ENCODE measurements at places on chromosomes 6 and 20.

GRCh38 chr6:15317251-15317650 lies 71.4 kb downstream of the JARID2 start:
- DNase-seq: no peak

GRCh38 chr6:145067430-145067829 lies 667.9 kb downstream of the EPM2A start:
- DNase-seq: no peak

GRCh38 chr6:44627091-44627882 lies 239.8 kb downstream of the CDC5L start:
- DNase-seq: no peak

DNA sequence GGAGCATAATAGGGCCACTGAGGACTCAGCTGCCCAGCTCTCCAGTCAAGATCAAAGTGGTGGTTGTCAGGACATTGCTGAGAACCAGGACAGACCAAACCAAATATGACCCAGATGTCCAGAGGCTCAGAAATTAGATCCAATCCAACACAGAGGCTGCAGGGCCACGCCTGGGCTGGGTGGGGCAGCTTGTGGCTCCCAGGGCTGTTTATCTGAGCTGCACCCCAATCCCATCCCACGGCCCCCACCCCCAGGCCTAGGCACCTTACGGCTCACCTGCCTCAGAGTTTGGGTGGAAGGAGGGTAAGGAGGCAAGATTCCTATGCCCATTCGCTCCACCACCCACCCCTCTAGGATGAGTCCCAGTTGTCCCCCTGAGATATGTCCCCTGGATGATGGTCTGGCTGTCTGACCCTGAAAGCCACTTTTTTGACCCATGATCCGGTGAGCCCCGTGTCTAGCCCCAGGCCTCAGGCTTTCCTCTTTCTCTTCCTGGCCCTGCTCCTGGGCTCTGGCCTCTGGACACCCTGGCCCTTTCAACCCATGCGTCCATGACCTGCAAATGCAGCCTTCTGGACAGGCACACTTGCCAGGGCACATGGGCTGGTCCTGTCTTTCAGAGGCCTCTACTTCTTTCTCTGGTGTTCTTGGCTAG lies 40.0 kb downstream of the CPXM1 start:
- DNase-seq: no peak

DNA sequence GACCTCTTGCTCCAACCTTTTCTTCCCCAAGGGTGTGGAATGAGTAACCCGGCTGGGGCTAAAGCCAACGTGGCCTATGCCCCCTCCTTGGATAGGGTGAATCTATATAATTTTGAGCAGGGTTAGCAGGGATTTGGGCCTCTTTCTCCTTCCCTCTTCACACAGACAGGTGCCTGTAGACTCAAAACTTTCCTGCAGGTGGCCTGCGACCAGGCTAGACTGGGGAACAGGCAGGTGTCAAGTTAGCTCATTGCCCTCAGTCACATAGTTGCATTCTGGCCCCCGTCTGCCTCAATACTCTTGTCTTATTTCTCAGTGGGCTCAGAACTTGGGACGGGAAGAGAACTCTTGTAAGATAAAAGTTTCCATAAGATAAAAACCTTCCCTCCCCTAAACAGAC lies 243.0 kb downstream of the ATXN1 start:
- no peak for DNase-seq

DNA sequence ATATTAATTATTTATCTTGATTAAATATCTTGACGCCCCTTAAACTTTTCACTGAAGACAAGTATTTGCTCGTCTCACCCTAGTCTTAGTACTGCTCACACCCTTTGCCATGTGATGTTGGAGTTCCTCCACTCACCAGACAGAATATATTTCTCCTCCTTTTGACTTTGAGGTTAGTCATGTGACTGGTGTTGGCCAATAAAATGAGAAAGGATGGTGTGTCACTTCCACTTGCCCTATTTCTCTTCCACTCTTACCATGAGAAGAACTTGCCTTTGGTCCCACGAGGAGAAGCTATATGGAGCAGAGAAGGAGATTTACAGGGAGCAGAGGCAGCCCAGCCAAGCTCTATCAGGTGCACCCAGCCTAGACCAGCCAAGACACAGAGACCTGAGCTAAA lies 64.9 kb upstream of the TAB2 start:
- DNase-seq: no peak

GRCh38 chr6:44700422-44700821 lies 312.9 kb downstream of the CDC5L start:
- no peak for DNase-seq

DNA sequence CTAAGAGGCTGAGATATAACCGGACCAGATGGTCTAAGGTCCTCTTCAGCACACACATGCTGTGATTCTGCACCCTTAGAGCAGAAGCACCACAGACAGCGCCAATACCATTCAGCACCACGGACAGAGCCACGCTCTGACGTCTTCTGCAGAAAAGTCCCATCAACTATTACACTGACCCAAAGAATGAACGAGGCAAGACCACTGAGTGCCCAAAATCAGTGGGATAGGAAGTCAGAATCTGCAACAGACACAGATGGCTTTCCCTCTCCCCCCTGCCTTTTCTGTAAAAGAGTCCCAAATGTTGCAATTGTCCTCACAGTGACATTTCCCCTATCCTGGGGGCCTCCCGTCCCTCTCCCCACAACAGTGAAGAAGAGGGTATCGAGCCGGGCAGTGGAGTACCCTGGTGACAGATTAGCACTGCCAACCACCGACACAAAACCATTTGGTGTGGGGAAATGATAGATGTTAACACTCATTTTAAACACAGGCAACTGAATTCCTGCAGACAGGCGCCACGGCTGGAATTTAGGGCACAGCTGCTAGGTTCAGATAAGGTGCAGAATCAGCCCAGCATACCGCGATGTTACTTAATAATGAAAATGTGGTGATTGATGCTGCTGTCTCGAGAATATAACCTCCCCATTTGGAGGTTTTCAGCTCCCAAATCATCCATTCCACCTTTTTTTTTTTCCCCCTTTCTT lies 66.6 kb upstream of the CTNNBL1 start:
- no peak for DNase-seq

- no peak for DNase-seq
Measured at GRCh38 chr6:15090145-15090579, 155.7 kb upstream of the JARID2 start.

DNA sequence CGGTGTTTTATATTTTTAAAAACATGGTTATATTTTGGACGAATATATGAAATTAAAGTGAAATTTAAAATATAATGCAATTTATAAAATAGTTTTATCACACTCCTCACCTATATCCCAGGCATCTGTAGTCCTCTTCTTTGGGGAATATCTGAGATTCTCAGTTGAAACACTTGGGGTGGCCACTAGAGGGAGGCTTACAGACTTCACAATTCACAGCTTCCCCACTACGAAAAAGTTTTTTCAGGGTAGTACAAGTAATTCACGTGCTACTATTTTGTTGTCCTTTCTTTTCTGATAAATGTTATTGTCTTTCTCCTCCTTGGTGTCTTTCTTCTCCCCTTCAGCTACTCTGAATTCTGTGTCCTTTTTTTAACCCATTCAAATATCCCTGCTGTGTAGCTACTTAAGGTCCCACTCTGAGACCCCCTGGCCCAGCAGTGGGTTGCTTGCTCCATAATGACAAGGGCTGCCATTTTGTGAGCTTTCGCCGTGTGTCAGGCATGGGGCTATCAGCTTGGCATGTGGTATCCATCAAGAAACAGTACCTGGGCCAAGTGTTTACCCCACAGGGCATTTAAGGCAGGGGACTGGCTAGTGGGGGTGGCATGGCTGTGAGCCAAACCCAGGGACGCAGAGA lies 43.6 kb upstream of the PHACTR3 start:
- no peak for DNase-seq

DNA sequence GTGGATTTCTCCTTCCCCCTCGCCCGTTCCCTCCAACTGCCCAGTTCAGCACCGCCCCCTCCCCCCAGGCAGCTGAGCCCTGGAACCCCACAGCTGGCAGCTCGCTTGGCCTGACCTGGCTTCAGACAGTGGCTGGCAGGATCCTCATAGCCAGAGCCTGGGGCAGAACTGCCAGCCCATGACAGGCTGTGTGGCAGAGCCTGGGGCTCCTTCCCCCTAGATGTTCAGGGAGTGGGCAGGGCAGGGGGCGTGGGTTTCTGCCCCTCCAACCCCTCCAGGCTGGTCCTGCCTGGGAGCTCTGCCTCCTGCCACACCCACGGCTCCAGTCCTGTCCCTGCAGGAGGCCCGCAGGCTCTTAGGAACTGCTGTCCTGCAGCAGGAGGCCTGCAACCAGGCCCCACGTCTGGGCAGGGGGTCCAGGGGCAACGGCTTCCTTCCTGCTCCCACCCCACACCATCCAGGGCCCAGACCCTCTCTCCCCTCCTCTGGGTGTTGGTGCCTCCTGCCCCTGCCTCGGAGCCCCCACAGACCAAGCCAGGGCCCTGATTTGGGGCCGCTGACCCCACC lies 9.6 kb upstream of the KCNQ2 start:
- DNase-seq: no peak

GRCh38 chr6:63582579-63583231 lies 10.4 kb downstream of the LOC128125822 start:
- DNase-seq: no peak

DNA sequence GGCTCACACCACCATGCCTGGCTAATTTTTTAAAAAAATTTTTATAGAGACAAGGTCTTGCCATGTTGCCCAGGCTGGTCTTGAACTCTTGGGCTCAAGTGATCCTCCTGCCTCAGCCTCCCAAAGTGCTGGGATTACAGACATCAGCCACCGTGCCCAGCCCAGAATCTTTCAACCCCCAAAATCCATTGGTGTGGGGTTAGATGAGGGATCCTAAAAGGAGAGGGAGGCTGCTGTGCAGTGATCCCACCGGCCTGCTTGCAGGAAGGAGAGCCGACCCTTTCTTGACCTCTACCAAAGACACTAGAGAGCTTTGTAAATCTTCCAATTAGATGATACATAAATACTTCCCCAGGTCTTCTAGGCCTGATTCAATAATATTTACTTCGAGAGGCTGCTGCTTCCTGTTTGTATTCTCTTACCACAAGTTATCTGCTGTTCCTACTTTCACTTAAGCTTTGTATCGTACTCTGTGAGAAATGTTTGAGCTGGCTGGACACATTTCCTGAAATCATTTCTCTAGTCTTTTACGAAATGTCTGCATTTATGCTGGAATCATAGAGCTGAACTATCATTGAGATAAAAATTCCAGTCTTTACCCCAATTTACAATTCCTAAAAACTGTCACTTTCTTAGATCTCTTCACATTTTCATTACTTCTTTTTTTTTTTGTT lies 49.3 kb upstream of the IER3 start:
- no peak for DNase-seq

DNA sequence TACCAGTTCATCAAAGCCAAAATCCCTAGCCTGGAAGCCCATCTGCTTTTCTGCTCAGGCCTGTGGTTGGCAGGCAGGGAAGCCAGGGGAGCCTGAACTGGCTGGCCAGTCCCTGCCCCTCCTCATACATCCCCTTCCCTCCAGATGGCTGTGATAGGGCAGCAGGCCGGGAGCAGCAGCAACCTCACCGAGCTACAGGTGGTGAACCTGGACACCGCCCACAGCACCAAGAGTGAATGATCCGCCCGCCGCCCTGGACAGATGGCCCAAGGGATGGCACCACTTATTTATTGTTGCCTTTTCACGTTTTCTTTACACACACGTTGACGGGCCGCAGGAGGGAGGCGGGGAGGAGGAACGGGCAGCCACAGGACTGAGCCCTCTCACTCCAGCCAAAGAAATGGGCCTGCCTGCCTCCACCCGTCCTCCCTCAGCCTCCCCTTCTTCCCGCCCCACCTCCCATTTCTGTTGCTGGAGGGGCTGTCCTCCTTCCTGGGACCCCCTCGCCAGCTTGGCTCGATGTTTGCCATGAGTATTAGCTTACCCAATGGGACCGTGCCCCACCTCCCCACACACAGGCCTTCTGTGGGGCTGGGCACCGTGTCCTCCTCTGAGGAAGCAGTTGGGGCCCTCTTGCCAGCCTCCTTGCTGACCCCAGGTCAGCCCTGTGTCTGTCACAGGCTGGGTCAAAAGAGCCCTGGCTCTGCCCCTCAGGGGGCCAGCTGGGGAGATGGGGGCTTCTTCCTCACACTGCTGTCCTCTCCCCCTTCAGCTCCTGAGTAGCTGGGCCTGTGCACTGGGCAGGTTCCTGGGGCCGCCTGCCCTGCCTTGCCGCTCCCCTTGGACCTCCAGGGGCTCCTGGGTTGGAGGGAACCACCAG lies 2.8 kb upstream of the CUL9 start:
- DNase-seq: no peak

- no peak for DNase-seq
Measured at GRCh38 chr6:5173810-5174209, 86.9 kb downstream of the LYRM4 start.

GRCh38 chr6:39834866-39835265 lies 42.7 kb downstream of the DAAM2 start:
- DNase-seq: no peak

DNA sequence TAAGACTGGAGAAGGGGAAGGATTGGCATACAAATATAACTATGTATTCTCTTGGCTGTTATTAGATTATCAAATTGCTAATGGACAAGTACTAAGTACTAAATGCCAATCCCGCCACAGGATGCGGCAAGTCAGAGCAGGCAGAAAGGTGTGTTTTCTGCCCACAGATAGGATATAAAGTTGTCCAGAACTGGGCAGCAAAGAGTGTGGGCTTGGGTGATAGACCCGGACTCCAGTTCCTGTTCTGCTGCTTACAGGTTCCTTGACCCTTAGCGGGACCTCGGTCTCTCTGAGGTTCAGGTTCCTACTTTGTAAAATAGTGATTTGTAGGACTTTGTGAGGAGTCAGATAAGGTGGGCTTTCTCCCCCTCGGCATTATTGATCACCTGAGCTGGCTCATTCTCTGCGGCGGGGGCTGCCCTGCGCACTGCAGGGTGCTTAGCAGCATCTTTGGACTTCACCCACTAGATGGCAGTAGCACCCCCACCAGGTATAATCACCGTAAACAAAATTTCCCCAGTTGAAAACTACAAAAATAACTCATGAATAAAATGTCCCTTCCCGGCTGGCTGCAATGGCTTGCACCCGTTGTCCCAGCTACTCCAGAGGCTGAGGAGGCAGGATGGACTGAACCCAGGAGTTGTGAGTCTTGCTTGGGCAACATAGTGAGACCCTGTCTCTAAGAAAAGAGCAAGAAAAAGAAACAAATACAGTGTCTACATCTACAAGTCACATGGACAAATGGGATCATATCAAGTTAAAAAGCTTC lies 193.1 kb downstream of the DOK5 start:
- DNase-seq: no peak

GRCh38 chr6:76861403-76861802 lies 601.9 kb downstream of the HTR1B start:
- no peak for DNase-seq

GRCh38 chr6:114997813-114998292 lies 655.0 kb upstream of the HS3ST5 start:
- DNase-seq: no peak

- DNase-seq: no peak
Measured at GRCh38 chr6:24994812-24995211, 59.1 kb upstream of the RIPOR2 start.

DNA sequence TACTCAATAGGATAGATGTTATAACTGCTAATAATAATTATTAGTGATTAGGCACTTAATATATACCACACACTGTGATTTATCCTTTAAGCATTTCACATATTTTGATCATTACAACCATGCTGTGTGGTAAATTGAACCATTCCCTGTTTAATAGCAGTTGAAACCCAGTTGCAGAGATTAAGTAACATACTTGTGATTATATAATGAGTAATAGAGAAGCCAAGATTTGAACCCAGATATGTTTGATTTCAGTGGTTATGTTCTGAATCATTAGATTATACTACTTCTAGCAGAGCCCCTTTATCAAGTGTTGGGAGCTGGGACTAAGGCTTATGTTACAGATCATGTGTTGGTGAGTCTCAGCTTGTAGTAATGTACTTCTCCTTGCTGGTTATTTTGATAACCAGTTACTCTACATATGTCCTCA lies 44.1 kb downstream of the STK4 start:
- DNase-seq: no peak

- DNase-seq: no peak
Measured at GRCh38 chr6:134549854-134550253, 231.9 kb upstream of the SGK1 start.
